Muscle of leg (tissue), 16 donors: ENCODE measurements at places on chromosomes 7 and 10. TPM values are rescaled to one million over a fixed set of nuclear protein-coding genes. Genes with fewer than 3 reads are reported as not detected.
A peak's percentile ranks its signal among the peaks of the same experiment; 100 is the strongest.

The GALNT17 gene
- total RNA-seq: 27.0 TPM

The CFAP58 gene
- 0.22 TPM for total RNA-seq

The FAM241B gene
- total RNA-seq: 0.18 TPM

The TRRAP gene
- 13.6 TPM for total RNA-seq

The UNCX gene
- total RNA-seq: not detected

DNA sequence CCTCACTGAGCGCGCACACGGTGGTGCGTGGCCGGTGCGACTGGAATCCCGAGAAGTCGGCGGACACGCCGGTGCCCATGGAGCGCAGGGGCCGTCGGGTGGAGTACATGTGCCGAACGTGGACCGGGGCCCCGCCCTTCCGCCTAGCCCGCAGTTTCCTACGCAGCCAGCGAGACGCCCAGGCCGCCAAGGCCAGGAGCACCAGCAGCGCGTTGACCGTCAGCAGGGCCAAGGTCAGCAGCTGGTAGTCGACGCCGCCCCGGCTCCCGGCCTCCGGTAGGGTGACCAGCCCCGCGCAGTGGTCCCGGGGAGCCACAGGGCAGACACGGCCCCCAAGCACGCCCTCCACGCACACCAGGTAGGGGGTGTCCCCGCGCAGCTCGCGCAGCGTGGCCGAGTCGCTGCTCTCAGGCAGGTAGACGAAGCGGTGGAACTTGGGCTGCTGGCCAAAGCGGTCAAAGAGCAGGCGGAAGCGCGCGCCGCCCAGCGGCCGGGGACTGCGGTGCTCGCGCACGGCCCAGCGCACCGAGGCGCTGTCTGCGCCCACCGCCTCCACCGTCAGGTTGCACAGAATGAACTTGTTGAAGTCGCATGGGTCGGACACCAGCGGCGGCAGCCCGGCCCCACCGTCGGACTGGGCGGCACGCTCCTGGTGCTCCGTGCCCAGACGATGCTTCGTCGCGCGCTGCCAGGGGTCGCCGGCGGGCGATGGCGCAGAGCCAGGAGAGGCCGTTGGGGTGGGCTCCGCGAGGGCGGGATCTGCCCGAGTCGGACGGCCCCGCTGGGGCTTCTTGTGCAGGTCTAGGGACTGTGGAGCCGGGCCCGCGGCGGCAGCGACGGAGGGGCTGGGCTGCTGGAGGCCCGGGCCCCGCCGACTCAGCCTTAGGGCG is 2.2 kb downstream of the TRIL start:
- peak overlapping the region; percentile 75 for H3K4me3 ChIP-seq
- H3K27me3 ChIP-seq: peaks cover 16% of the 10 kb centered on the region
- no peak overlapping the region for H3K27ac ChIP-seq
- H3K36me3 ChIP-seq: no peaks in the 10 kb centered on the region

GRCh38 chr10:88440541-88440940 is 142.6 kb downstream of the RNLS start:
- no peak for DNase-seq
- no peak overlapping the region for H3K4me3 ChIP-seq
- H3K4me1 ChIP-seq: no peaks in the 10 kb centered on the region
- H3K36me3 ChIP-seq: no peaks in the 10 kb centered on the region

DNA sequence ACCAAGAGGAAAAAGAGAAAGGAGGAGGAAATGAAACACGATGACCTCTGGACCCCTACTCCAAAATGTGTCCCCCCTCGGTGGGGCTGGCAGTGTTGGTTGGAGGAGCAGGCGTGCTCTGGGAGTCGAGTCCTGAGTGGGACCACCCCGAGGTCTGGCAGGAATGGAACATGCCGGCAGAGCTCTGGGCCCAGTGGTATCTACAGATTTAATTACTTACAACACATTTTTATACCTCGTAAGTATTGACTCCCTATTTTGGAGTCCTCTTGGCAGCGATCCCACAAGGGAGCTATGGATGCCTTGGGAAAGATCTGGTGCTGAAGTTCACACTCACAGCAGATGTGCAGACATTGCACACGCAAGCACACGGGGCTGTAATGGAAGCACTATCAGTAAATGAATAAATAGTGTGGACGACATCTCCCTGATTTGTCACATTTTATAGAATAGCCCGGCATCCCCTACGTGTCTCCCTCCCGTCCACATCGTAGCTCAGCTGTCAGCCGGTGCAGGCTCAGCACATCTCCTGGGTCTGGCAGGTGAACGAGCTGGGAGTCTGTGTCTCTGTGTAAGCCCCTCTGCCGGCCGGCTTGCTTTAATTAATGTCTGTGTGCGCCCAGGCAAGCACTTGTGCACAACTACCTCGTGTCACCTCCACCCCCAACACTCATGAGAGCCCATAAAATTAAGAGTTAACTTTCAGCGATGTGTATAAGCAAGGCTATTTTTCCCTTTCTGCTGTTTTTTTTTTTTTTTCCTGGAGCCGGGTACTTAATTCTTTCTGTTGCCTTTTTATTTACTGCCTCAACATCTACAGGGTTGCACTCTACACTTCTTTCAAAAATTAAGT is 603.2 kb downstream of the LRMDA start:
- no peaks in the 10 kb centered on the region for H3K36me3 ChIP-seq
- no peak overlapping the region for H3K4me3 ChIP-seq
- peaks cover 4% of the 10 kb centered on the region for H3K27me3 ChIP-seq
- H3K4me1 ChIP-seq: peaks cover 28% of the 10 kb centered on the region
- H3K27ac ChIP-seq: no peak overlapping the region

DNA sequence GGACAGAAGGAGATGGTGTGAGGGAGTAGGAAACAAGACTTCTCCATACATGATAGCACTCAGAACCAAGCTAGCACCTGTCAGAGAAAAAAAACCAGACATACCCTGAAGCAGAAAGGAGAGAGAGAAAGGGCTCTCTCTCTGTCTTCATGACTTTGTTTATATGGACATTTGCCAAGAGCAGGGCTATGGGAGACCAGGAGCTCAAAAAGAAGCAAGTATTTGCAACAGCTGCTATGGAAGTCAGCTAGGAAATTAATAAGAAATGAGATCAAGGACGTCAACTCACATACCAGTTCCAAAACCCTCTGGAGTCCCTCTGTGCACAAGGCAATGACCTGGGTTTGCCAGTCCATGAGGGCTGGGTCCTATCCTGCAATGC is 111.6 kb downstream of the SGMS1 start:
- H3K4me3 ChIP-seq: no peak overlapping the region
- H3K27ac ChIP-seq: no peak overlapping the region
- H3K27me3 ChIP-seq: no peaks in the 10 kb centered on the region
- H3K4me1 ChIP-seq: peaks cover 24% of the 10 kb centered on the region

DNA sequence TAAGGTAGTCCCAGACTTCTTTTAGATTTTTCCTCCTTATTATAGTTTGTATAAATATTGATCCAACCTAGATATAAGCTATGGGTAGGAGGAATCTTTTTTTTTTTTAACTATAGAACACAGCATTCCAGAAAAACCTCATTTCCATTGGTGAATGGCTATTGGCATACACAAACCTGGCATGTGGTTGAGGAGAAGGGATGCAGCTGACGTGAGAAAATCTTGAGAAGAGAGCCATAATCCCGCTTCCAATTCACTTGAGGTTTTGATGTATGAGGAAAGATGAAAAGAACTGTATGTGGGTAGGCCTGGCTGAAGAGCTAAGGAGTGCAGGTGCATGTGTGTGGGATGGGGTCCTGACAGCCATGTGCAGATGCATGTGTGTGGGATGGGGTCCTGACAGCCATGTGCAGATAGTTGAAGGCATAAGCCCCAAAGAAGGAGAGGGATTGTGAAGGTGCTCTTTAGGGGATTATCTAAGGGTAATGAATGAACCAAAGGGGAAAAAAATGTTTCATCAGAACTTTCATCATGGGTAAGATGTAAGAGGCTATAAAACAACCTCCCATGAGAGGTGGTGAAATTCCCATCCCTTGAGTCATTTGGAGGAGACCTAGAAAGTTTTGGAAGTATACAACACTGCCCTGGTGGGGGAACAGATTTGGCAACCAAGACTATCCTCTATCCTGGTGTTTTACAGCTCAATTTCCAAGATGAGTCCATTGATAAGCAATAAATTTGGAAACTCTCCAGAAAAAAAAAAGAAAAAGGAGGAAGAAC is 3.8 kb upstream of the PKD2L1 start:
- no peaks in the 10 kb centered on the region for H3K36me3 ChIP-seq
- H3K4me1 ChIP-seq: no peaks in the 10 kb centered on the region
- peaks cover 34% of the 10 kb centered on the region for H3K27me3 ChIP-seq
- no peak for DNase-seq
- no peak overlapping the region for H3K4me3 ChIP-seq
- no peak overlapping the region for H3K27ac ChIP-seq

DNA sequence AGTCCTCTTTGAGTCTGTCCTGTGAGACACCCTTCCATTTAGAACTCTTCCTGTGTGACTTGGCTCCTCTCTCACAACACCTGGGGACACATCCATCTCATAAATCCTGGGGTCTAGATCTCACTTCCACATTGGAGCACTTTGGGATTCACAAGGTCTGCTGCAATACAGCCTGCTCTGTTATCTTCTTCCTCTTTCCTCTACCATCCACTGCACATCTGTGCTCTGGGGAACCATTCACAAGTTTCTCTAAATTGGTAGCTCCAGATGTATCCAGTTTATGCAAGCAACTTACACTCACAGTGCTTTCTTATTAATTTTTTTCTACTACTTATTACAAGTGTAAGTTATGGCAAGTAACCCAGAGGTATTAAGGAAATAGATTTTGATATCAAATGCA is 5.5 kb upstream of the FIGNL1 start:
- H3K4me3 ChIP-seq: no peak overlapping the region
- no peaks in the 10 kb centered on the region for H3K36me3 ChIP-seq
- peaks cover 4% of the 10 kb centered on the region for H3K27me3 ChIP-seq
- no peak for DNase-seq
- no peak overlapping the region for H3K27ac ChIP-seq
- H3K4me1 ChIP-seq: peaks cover 4% of the 10 kb centered on the region

DNA sequence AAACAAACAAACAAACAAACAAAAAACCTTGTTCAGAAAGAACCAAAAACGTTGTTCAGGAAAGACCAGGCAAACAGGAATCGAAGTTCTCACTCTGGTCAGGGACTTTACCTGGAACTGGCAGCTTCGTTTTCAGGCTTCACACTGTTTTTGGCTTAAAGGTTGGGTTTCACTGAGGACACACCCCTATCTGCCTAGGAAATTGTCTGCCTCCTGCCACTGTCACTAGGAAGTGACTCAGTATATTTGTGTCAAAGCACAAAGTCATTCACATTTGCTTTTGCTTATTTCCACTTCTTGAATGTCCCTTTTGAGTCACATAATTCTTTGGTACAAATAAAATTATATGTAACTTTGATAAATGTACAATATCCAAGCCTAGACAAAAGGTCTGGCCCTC is 37.9 kb downstream of the PNLIPRP3 start:
- H3K27ac ChIP-seq: no peak overlapping the region
- H3K36me3 ChIP-seq: no peaks in the 10 kb centered on the region
- H3K4me3 ChIP-seq: no peak overlapping the region
- H3K4me1 ChIP-seq: no peaks in the 10 kb centered on the region
- no peak for DNase-seq

DNA sequence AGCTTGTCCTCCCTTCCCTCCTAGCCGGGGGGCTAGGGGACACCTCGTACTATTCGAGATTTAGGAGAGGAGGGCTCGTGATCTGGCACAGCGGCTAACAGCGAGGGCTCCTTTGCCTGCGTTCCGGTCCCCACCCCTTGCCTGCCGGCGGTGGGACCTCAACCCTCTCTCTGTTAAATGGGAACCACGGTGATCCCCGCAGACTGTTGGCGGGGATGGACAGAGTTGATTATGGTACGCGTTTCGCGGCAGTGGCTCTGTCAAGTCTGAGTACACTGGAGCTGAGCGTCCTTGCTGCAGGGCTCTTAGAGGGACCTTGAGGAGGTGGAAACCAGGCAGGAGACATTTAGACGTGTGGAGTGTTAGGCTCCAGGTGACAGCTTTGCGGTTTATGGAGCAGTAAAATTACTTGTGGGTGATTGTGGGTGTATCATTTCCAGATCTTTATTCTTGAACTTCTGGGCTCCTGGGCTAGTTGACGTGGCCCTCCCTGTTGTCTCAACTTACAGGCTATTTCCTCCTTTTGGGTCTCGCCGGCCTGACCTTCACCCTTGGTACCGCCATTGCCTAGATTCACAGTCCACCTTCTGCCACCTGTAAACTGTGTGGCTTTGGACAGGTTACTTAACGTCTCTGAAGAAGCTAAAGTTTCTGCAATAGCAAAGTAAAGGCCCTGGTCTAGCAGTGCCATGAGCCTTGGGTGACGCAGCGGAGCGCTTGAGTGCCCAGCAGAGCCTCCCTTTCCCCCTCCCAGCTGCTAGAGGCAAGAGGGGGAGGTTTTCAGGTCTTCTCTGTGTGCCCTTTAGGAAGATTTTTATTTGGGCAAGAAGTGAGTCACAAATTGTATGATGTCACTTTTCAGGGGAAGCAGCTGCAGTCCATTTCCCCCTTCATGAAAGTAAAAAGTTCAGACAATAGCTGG is 739 bp downstream of the CASP7 start:
- H3K27me3 ChIP-seq: no peaks in the 10 kb centered on the region
- peak overlapping the region; percentile 84 for H3K4me3 ChIP-seq
- peaks cover 9% of the 10 kb centered on the region for H3K4me1 ChIP-seq
- peak; percentile 72 for DNase-seq

DNA sequence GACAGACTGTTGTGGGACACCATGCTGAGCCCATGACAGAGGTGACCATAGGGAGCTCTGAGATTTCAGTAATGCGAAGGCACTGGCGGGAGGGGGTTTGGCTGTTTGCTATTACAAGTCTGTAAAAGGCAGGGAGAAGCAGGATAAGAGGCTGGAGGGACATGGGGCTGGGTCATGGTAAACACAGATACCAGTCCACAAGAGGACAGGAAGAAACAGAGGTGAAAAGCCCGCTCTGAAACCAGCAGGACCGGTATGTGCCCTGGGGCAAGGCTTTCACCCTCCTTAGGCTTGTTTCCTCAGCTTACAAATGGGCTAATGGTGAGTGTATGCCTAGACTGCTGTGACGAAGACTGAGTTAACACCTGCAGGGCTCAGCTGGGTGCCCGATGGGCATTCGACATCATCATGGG is 34.1 kb downstream of the ANXA11 start:
- H3K4me1 ChIP-seq: peaks cover 42% of the 10 kb centered on the region
- DNase-seq: no peak
- H3K27me3 ChIP-seq: no peaks in the 10 kb centered on the region
- no peak overlapping the region for H3K27ac ChIP-seq

GRCh38 chr7:70494225-70495032 is 637.5 kb upstream of the GALNT17 start:
- H3K36me3 ChIP-seq: no peaks in the 10 kb centered on the region
- H3K27ac ChIP-seq: no peak overlapping the region
- H3K4me3 ChIP-seq: no peak overlapping the region
- H3K27me3 ChIP-seq: no peaks in the 10 kb centered on the region
- H3K4me1 ChIP-seq: peaks cover 5% of the 10 kb centered on the region

GRCh38 chr10:132891368-132891767 is 51.0 kb downstream of the CFAP46 start:
- no peak overlapping the region for H3K4me3 ChIP-seq
- no peaks in the 10 kb centered on the region for H3K36me3 ChIP-seq
- H3K4me1 ChIP-seq: peaks cover 25% of the 10 kb centered on the region
- peak; percentile 31 for DNase-seq
- peaks cover 25% of the 10 kb centered on the region for H3K27me3 ChIP-seq

GRCh38 chr10:117421985-117422384 is 46.7 kb upstream of the PDZD8 start:
- H3K4me1 ChIP-seq: no peaks in the 10 kb centered on the region
- H3K27me3 ChIP-seq: no peaks in the 10 kb centered on the region
- DNase-seq: no peak

GRCh38 chr7:24703296-24703695 is 54.0 kb downstream of the GSDME start:
- DNase-seq: no peak
- H3K27me3 ChIP-seq: no peaks in the 10 kb centered on the region
- H3K36me3 ChIP-seq: no peaks in the 10 kb centered on the region

- no peak overlapping the region for H3K27ac ChIP-seq
- no peaks in the 10 kb centered on the region for H3K36me3 ChIP-seq
- peak overlapping the region; percentile 76 for H3K4me3 ChIP-seq
- peaks cover 18% of the 10 kb centered on the region for H3K4me1 ChIP-seq
- no peak for DNase-seq
- no peaks in the 10 kb centered on the region for H3K27me3 ChIP-seq
Observed at GRCh38 chr7:75637854-75638593, 100.7 kb downstream of the HIP1 start.
